ENCODE measurements at places on chromosomes 3 and 15.

DNA sequence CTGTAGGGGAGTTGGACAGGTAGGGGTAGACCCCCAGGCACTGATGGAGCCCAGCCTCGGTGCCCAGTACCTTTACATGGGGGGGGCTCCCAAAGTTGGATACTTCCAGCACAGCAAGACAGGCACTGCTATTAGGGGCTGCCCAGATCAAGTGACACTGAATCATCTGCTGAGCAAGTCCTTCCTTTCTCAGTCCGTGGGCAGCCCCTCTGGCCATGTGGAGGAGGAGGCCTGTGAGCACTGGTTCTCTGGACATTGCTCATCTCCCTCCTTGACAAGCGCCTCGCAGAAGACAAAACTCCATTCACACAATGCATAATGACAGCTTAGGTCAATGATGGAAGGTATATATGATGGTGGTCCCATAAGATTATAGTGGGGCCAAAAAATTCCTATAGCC lies 35.7 kb downstream of the EEFSEC start:
- no peak for DNase-seq

GRCh38 chr15:69914040-69914439 lies 183.7 kb downstream of the TLE3 start:
- no peak for DNase-seq

DNA sequence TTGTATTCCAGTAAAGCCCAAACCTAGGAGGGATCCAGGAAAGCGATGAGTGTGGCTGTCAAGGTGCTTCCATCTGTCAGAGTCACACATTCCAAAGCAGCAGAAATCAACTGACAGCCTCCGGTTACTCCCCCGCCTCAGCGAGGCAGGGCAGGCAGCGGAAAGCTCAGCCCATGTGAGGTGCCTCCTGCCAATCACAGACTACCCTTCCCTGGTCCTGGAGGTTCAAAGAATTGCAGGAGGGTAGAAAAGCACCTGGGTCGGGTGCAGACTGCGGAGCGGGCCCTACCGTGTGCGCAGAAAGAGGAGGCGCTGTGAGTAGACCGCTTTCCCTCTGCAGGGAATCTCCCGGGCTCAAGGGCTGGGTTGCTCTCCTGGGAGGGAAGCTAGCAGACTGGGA lies at the start of gene UPK1B:
TSS of gene UPK1B (plus strand) at position 274 of the 400 bp plus-strand sequence. CDS start 13,144 bp downstream, outside the sequence.
- DNase-seq: no peak

- no peak for DNase-seq
Measured at GRCh38 chr3:10474847-10475246, 30.5 kb downstream of the ATP2B2 start.

DNA sequence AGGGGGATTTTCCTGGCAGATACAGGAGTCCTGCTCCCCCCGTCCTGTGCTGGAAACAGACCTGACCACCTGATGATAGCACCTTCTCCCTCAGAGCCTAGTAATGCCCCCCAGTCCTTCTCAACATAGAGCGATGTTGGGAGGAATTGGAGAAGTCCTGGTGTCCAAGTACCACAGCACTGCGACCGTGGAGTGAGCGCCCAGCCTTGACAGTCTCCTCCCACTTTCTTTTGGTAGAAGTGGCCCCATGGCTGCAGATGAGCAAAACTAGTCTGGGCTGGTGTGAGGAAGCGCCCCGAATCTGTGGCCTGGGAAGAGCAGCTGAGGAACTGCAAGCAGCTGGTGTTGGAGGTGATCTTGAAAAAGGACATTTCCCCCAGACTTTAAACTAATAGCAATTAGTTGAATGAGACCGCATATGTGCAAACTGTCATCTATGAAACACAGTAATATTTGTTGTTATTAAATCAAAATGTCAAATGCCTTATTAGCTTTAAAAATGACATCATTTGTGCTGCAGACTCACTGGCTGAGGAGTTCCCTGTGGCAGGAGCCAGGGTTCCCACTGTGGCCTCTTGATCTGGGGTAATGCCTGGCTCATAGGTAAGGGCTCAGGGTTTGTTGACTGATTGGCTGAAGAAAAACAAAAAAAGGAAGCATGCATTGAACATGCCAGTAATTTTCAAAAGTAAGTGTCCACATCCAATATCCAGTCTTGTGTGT lies 121.8 kb downstream of the CACNA2D3 start:
- DNase-seq: no peak

DNA sequence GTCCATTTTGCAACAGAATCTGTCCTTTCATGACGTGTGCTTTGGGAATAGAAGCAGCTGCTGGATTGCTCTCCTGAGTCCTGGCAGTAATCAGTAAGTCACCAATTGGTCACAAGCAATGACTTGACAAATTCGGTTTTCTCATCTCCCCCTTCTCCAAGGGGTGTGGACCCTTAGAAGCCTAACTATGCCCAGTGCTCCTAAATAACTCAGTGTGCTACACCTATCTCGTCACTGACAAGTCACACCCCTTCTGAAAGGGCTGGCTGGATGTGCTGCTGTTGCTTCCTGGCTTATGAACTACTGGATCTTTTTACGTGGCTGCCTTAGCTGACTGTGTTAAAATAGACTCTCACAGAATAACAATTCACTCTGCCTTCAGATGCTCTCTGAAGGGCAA lies 1351.5 kb downstream of the ZPLD1 start:
- DNase-seq: no peak

- DNase-seq: no peak
Measured at GRCh38 chr15:91970142-91970541, 116.6 kb downstream of the SLCO3A1 start.
